ENCODE measurements at places on chromosomes 13 and 19. TPM values are rescaled to one million over a fixed set of nuclear protein-coding genes. Genes with fewer than 3 reads are reported as not detected.

Gene CACNG6
- polyA plus RNA-seq: 0.05 TPM

DNA sequence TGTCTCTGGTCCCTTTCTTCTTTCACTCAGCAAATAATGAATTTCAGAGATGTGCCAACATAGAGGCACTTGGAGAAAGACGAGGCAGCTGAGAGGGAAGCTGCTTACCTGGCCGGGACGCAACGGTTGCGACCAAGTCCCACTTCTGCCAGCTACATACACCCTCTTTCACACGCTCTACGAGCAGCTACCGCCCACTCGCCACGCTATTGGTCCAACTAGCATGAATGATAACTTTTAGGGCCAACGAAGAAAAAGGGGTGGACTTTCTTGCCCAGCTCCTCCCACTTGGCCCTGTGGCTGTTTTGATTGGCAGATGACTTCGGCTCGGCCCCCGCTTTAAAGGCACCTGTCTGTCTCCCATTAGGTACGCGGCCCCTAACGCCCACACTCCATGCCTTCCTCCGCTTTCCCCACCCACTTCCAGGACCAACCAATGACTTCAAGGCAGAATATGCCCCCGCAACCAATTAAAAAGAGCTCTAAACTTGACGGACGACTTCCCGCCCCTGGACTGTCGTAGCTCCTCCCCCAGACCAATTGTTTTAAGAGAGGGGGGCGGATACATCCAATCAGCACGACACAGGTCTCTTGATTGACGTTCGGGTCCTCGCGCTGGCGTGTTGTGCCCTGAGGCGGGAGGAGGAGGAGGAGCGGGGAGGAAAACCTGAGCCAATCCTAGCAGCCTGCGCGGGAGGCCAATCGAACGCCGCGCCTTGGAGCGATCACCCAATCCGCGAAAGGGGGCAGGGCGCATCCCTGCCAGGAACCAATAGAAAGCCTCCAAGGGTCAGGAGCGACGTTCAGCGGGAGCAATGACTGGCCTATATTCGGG lies 481 bp upstream of the CNOT3 start:
- peak; percentile 99 for DNase-seq
- peaks cover 28% of the 10 kb centered on the region for H3K4me1 ChIP-seq
- peak overlapping the region; percentile 98 for H3K4me3 ChIP-seq
- peaks cover 22% of the 10 kb centered on the region for H3K36me3 ChIP-seq

DNA sequence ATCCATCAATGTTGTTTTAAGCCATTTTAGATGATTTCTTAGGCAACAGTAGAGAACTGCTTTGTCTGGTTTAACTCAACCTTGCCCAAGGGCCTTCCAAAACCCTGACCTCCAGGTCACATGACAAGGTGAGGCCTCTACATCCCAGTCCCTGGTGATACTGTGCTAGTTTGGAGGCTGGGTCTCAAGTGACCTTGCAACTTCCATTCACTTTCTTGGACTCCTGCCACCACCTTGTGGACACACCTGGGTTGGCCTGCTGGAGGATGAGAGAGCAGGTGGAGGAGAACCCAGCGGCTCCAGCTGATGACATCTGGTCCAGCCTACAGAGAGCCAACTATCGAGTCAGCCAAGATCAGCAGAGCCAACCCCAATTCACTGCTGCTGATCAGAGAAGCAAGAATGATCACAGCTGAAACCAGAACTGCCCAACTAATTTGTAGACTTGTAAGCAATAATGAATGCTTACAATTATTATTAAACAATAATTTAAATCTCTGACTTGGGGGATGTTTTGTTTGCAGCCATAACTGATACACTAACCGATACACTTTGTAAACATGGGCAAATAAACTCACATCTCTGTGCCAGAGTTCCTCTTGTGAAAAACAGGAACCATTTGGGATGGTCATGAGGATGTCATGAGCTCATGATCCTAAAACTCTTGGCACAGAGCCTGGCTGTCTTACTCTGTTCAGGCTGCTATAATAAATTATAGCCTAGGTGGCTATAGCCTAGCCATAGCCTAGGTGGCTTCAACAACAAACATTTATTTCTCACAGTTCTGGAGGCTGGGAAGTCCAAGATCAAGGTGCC lies 11.5 kb downstream of the FAM187B start:
- no peak for DNase-seq
- H3K27ac ChIP-seq: no peak overlapping the region
- no peaks in the 10 kb centered on the region for H3K27me3 ChIP-seq
- H3K4me1 ChIP-seq: peaks cover 18% of the 10 kb centered on the region
- no peaks in the 10 kb centered on the region for H3K36me3 ChIP-seq

DNA sequence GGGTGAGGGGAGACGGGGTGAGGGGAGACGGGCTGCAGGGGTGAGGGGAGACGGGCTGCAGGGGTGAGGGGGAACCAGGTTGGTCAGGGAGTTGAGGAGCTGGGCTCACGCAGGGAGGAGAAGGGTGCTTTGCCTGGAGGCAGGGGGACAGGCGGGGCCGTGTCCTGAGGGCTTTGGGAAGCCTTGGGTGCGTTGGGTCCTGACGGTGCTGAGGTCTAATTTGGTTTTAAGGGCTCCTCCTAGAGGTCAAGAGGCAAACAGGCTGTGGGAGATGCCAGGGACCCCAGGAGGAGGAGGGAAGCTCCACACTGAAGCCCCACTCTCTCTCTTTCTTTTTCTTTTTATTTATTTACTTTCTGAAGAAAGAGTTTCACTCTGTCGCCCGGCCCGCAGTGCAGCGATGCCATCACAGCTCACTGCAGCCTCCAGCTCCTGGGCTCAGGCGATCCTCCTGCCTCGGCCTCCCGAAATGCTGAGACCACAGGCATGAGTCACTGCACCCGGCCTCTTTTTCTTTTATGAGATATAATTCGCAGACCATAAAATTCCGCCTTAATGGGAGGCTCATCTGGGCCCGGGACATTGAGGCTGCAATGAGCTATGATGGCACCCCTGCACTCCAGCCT lies 9.3 kb upstream of the MISP start:
- no peaks in the 10 kb centered on the region for H3K36me3 ChIP-seq
- peak; percentile 28 for DNase-seq
- no peak overlapping the region for H3K4me3 ChIP-seq
- H3K4me1 ChIP-seq: no peaks in the 10 kb centered on the region

Gene C19orf73
- polyA plus RNA-seq: 4.0 TPM

DNA sequence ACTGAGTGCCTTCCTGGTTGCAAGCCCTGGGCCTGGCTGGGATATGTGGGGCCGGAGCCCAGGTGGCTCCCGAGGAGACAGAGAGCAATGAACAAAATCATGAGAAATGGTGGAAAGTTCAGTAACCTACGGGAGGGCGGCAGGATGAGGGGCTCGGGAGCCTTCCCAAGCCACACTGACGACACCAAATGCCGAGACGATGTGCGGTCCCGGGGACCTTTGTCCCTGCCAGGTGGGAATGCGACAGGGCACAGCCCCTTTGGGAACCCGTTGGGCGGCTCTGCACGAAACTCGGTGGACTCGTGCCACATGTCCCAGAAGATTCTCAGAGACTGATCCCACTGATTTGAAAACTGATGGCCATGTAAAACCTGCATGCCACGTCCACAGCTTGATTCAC lies 11.7 kb upstream of the ZNF14 start:
- H3K4me1 ChIP-seq: no peaks in the 10 kb centered on the region
- no peaks in the 10 kb centered on the region for H3K36me3 ChIP-seq
- no peak for DNase-seq
- H3K27me3 ChIP-seq: no peaks in the 10 kb centered on the region

- no peaks in the 10 kb centered on the region for H3K36me3 ChIP-seq
- H3K27me3 ChIP-seq: no peaks in the 10 kb centered on the region
- DNase-seq: no peak
- no peak overlapping the region for H3K4me3 ChIP-seq
- no peaks in the 10 kb centered on the region for H3K4me1 ChIP-seq
- H3K27ac ChIP-seq: no peak overlapping the region
Measured at GRCh38 chr13:112175162-112176075, 108.5 kb downstream of the SOX1 start.

Gene ZNF738
- 7.3 TPM for polyA plus RNA-seq

- no peaks in the 10 kb centered on the region for H3K27me3 ChIP-seq
- no peaks in the 10 kb centered on the region for H3K4me1 ChIP-seq
- H3K36me3 ChIP-seq: peaks cover 4% of the 10 kb centered on the region
Measured at GRCh38 chr13:60484865-60485264, 87.8 kb downstream of the TDRD3 start.

Gene ZNF85
- 19.3 TPM for polyA plus RNA-seq

DNA sequence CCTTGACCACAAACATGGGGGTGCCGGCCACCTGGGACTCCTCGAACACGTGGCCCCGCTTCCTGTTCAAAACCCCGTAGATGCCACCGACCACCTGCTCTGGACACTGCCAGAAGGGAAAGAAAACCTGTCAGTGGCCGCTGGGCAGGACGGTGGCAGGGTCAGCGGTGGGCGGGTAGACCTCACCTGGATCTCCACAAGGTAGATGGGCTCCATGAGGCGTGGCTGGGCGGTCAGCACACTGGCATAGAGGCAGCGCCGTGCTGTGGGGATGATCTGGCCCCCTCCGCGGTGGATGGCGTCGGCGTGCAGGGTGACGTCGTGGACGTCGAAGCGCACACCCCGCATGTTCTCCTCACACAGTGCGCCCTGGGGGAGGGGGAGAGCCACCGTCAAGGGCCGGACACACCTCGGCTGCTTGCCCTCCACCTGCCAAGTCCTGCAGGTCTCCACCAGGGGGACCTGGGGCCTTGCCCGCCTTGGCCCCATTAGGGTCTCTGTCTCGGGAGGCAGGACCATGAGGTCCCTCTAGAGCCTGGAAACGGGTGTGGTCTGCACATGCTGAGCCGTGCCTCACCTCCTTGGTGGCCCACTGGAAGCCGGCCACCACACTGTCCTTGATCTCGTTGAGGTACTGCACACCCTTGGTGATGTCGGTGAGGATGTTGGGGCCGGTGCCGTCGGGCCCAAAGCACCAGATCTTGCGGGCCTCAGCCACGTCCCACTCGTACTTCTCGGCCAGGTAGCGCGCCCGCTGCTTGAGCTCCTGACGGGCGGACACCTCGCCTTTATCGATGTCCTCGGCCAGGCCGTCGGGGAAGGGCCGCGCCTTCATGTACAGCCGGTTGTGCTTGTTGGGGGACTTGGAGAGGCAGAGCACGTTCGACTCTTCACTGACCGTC lies 6.6 kb upstream of the DAPK3 start:
- H3K4me1 ChIP-seq: no peaks in the 10 kb centered on the region
- H3K27ac ChIP-seq: no peak overlapping the region
- no peak for DNase-seq
- peaks cover 72% of the 10 kb centered on the region for H3K36me3 ChIP-seq
- H3K27me3 ChIP-seq: no peaks in the 10 kb centered on the region

Gene CCDC169
- polyA plus RNA-seq: 0.23 TPM

GRCh38 chr13:20360835-20361412 lies 128.8 kb upstream of the GJB6 start:
- H3K4me1 ChIP-seq: no peaks in the 10 kb centered on the region
- H3K4me3 ChIP-seq: no peak overlapping the region
- no peak overlapping the region for H3K27ac ChIP-seq
- no peaks in the 10 kb centered on the region for H3K27me3 ChIP-seq
- H3K36me3 ChIP-seq: no peaks in the 10 kb centered on the region

Gene ZNF135
- polyA plus RNA-seq: 14.6 TPM

Gene TEX101
- polyA plus RNA-seq: 0.18 TPM

Gene DAPK3
- polyA plus RNA-seq: 50.7 TPM

DNA sequence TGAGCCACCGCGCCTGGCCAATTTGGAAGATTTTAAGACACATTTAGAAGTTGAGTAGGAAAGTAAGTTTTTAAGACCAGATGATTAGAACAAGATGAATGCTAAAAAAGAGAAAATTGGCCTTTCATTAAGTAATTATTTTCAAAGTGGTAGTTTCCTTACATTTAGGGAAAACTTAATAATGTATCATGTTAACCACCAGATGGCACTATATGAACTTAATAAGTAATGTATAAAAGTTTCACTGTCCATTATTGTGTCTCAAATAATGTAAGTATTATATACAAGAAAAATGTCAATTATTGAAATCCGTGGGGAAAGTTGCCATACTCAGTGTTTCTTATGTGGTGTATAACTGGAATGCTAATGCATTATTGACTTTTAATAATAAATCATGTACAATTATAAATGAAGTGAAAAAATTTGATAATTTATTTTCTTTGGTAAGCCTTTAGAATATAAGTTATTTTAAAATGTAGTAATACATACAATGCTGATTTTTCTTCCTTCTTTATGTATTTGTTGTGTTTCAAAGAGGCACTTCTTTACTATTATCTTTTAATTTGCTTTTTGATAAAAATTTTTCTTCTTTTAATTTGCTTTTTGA lies 29.2 kb downstream of the COG6 start:
- H3K4me3 ChIP-seq: no peak overlapping the region
- H3K36me3 ChIP-seq: peaks cover 4% of the 10 kb centered on the region
- H3K4me1 ChIP-seq: no peaks in the 10 kb centered on the region
- no peaks in the 10 kb centered on the region for H3K27me3 ChIP-seq
- DNase-seq: no peak
- no peak overlapping the region for H3K27ac ChIP-seq

Gene AXL
- 9.5 TPM for polyA plus RNA-seq

GRCh38 chr19:4914736-4915501 lies 5.6 kb downstream of the UHRF1 start:
- H3K27me3 ChIP-seq: no peaks in the 10 kb centered on the region
- H3K4me3 ChIP-seq: peak overlapping the region; percentile 82
- DNase-seq: no peak
- peaks cover 37% of the 10 kb centered on the region for H3K4me1 ChIP-seq
- H3K36me3 ChIP-seq: peaks cover 85% of the 10 kb centered on the region

DNA sequence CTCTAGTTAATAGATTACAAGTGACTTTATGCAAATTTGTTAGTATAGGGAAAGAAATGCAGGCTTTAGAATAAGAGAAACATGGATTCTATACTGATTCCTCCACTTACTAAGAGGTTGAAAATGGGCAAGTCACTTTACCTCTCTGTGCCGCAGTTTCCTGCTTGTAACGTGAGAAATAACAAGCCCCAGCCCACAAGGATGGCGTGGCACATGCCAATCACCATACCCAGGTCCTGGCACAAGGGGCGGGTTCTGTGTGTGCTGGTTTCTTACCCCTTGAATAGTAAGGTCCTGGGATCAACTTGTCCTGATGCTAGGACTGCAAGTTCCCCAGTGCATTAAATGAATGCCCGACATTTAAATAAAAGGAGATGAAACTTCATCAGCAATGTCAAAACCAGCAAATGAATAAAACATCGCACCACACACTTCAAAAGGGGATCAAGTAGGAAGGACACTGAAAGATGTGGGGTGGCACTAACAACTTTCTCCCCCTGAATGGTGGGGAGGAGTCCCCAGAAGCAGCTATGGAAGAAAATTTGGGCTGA lies 7.9 kb upstream of the SIGLEC9 start:
- H3K4me3 ChIP-seq: no peak overlapping the region
- no peak overlapping the region for H3K27ac ChIP-seq
- H3K36me3 ChIP-seq: no peaks in the 10 kb centered on the region
- DNase-seq: no peak

Gene KLK3
- 0.96 TPM for polyA plus RNA-seq

All from thymus (tissue), 14 donors.